Psoas muscle (tissue), 8 donors: ENCODE measurements at places on chromosomes 1 and 21. TPM values are rescaled to one million over a fixed set of nuclear protein-coding genes. Genes with fewer than 3 reads are reported as not detected.

DNA sequence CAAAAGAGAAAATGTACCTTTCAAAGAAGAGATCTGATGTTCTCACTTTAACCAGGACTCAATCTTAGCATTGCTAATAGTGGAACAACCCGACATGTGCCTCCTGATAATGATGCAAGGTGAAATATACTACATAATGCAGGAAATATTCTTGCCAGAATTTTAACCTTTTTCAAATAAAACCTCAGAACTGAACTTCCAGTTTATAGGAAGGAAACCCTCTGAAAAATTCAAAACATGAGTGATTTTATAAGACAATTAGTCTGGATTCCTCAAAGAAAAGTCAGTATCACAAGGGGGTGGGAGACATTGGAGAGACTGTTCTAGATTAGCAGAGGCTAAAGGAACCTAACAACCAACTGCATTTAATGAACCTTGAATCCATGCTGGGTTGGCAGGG lies 18.1 kb downstream of the AHCYL1 start:
- DNase-seq = no peak

- DNase-seq = peak; percentile 45
These were observed 88.3 kb upstream of the SGIP1 start for GRCh38 chr1:66445492-66446181.

- peak; percentile 38 for DNase-seq
These were observed 6.5 kb downstream of the NR0B2 start for GRCh38 chr1:26907071-26907917.

GRCh38 chr1:61337981-61338848 lies 255.9 kb downstream of the NFIA start:
- DNase-seq = peak; percentile 71

GRCh38 chr1:245464290-245464689 lies 309.5 kb downstream of the KIF26B start:
- DNase-seq = no peak

GRCh38 chr1:183840140-183840539 lies 35.2 kb downstream of the RGL1 start:
- no peak for DNase-seq

TRIM45 gene
- 8.4 TPM for polyA plus RNA-seq

- no peak for DNase-seq
These were observed 106.0 kb downstream of the PTPRU start for GRCh38 chr1:29342351-29342750.

C1QTNF12 gene
- polyA plus RNA-seq = 0.98 TPM

- no peak for DNase-seq
These were observed 16.6 kb upstream of the EDEM3 start for GRCh38 chr1:184771190-184771691.

- no peak for DNase-seq
These were observed 386.9 kb downstream of the AMY1C start for GRCh38 chr1:104136621-104137020.

DNA sequence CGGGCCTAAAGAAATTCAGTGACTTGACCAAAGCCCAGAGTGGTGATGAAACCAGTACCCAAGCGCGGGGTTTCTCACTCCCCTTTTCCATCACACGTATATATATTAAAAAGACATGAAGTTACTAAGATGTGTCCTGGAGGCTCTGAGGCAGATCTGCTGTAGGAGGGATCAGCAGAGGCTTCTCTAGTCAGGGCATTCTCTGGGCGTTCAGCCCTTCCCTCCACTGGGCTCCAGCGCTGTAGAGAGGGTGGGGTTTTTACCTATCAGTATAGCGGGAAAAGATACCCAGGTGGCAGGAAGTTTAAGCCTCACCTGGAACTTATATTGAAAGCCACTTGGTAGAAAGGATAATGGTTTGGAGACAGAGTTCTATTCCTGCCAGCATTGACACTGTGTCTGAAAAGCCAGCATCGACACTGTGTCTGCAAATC lies 862 bp upstream of the PLEKHO1 start:
- no peak for DNase-seq

GRCh38 chr1:7885513-7886404 lies 32.9 kb upstream of the UTS2 start:
- no peak for DNase-seq

PLA2G2D gene
- not detected for polyA plus RNA-seq

NTPCR gene
- polyA plus RNA-seq = 34.8 TPM

GRCh38 chr1:229843627-229844238 lies 217.7 kb downstream of the URB2 start:
- peak; percentile 61 for DNase-seq

- DNase-seq = no peak
These were observed 54.8 kb upstream of the CNTN2 start for GRCh38 chr1:204988196-204988595.

CDC42BPA gene
- 6.4 TPM for polyA plus RNA-seq

- DNase-seq = no peak
These were observed 29.7 kb upstream of the KDM4A start for GRCh38 chr1:43619996-43620920.

GRCh38 chr1:45490121-45490625 lies 790 bp downstream of the TESK2 start:
- no peak for DNase-seq

IGSF3 gene
- 0.34 TPM for polyA plus RNA-seq

KCNJ9 gene
- 0.04 TPM for polyA plus RNA-seq

DNA sequence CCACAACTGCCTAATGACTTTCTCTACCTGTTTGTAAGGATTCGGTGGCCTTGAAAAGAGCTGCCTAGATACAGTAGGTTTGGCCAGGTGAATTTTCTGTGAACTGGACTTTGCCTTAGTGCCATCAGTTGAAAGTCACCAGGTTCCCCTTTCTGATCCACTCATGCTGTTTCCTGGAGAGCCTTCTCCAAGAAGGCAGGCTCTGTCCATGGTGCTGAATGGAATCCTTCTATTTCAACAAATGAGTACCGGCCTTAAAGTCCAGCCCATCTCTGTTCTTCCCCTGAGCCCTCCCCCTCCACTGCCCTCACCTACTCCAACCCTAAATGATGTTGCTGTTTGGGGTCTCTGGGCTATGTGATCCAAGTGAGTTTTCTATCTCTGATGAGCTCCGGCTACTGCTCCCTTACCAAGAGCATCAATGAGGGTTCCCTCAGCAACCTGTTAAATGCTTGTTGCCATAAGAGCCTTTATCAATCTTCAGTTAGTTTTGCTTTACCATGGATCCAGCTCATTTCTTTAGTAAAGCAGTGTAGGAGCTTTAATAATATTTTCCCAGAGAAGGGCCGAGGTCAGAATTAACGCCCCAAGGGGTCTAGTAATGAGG lies 500.4 kb downstream of the PTPRU start:
- DNase-seq = no peak

DNA sequence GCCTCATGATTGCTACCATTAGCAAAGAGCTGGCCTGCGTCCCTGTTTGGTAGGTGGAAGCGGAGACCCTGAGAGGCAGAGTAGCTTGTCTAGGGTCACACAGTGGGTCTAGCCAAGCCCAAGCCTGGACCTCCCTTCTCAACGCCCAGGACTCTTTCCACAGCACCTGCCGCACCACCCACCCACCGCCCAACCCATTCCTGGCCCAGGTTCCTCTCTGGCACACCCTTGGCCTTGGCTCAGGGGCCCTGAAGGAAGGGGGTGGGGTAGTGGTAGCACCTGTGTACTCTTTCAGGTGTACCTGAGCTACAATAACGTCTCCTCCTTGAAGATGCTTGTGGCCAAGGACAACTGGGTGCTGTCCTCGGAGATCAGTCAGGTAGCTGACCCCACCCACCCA lies 19.3 kb downstream of the FAM151A start:
- DNase-seq = no peak

GRCh38 chr1:106621853-106622252 lies 434.6 kb upstream of the PRMT6 start:
- DNase-seq = no peak

DNA sequence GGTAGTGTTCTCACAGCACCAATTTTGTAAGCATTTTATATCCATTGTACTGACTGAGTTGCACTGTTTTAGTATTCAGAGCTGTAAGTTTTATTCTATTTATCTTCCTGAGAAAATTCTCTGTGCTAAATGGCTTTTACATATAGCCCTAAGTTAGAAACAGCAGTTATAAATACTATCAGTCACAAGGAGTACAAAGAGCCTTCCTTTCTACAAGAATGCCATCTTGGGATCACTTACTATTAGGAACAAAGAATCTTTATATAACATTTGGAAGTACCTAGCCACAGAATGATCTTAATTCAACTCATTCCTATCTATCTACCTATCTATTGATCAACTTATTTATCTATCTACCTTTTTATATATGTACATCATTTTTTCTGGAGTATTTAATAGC lies 423.9 kb upstream of the RGS18 start:
- DNase-seq = no peak

GRCh38 chr1:15475752-15476314 lies at the start of gene CELA2B:
CELA2B (plus strand) TSS chr1:15476104; CDS start chr1:15476126, 22 bp downstream.
- no peak for DNase-seq

SLC35F3 gene
- polyA plus RNA-seq = 0.01 TPM

DNA sequence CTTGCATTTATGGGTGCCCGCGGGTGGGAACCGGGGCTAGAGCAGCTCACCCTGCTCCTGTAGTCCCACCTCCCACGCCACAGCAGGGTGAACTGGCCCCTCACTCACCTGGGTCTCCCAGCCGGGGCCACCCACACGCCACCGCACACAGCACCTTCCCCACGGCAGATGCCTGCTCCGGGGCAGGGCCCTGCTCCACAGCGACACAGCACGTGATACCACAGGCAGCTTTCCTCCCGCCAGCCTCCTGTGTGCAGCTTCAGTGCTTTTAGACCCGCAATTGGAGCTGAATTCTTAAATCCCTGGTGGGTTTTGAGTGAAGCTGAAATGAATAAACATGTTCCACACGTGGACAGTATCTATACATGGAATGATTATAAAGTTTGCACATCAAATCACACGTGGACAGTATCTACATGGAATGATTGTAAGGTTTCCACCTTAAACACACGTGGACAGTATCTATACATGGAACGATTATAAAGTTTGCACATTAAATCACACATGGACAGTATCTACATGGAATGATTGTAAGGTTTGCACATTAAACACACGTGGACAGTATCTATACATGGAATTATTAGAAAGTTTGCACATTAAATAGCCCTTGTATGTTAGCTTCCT lies 93.1 kb upstream of the COL6A1 start:
- DNase-seq = no peak

GRCh38 chr1:76110666-76111065 lies 36.1 kb downstream of the ST6GALNAC3 start:
- no peak for DNase-seq

DNA sequence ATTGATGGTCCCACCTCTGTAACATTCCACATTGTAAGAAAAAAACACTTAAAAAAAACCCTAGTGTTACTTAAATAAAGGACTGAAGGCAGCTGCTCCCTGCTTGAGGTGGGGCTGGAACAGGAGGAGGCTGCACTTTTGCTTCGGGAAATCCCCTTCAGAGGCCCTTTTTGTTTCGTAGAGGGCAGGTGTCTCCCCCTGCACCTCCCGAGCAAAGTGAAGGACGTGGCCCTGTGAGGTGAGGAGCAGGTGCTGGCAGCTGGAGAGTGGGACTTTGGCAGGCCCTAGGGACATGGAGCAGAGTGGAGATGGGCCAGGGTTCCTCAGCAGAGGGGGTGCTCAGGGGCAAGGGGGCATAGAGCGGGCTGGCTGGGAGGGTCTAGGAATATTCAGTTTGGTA lies 33.4 kb upstream of the WNT4 start:
- no peak for DNase-seq

DNA sequence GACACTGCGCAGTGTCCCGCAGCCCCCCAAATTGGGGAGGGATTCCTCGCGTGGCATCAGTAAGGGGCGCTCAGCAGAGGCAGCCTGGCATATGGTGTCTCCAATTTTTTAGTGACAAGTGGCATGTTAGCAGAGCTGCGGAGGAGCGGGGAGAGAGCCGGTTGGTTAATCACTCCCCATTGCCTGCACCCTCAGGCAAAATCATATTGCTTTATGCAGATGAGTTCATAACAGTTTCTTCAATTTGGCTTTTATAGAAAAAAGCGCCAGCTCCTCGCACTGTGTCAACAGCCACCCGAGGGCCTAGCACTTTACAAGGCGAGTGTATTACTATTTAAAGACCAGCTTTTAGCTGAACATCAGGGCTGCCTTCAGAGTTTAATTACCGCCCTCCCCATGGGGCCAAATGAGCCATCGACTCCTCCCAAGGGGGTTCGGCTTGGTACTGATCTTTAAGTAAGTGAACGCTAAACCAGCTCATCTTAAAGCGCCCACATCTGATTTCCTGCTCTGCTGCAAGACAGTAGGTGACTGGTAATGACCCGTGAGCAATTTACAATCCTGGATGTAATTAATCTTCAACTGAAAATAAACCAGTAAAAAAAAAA lies 298.9 kb downstream of the DSCAM start:
- no peak for DNase-seq

GRCh38 chr1:32291145-32291707 lies 657 bp upstream of the HDAC1 start:
- DNase-seq = no peak

DNA sequence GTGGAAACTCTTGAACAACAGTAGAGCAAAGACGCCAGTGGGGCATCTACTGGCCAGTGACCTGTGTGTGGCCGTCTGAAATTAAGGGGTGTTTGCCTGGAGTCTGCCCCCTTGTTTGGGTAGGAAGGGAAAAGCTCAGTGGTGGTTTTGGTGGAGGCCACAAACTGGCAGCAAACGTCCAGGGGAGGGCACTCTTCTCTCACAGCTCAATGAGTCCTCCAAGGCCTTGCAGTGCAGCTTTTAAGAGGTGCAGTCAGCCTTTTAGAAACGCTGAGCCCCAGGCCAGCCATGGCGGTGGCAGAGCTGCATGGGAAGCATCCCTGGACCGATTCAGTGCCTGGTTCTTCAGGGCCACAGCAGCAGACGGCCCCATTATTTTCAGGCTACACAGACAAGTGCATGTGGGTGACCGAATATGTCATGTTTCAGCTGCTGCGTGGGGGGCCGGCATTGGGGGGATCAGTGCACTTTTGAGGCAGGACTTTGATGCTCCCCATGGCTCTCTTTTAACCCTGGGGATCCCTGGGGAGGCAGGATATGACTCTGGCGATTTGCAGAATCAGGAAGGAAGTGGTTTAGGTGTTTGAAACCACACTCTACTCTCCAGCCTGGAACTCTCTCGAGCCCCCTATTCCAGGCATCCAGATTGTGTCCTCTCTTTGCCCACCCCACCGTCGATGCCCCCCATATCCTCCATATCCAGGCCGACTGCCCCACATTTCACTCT lies 414.0 kb downstream of the PRDM2 start:
- DNase-seq = peak; percentile 31

MATN1 gene
- polyA plus RNA-seq = 0.04 TPM

DNA sequence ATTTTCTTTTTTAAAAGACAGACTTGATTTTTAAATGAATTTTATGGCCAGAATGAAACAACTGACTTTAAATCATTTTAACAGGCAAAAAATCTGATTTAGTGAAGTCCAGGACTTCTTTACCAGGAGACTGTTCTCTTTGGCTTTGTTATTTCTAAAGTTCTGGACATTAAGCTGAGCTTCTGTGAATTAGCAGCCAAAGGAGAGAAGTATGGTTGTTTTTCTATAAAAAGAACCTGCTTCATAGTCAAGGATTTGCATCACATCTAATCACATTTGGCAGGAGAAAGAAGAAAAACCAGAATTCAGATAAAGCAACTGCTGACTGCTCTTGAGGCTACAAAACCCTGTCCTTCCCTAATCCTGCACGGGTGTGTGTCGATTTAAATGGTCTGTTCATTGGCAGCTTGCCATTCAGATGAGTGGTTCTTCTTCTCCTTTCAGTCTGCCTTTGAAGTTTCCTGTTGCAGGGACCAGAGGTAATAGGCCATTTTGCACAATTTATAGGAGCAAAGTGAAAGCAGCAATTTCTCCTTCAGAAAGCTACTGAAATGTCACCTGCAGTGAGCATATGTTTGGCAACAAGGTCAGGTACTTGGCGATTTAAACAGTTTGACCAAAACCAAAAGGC lies 215.4 kb downstream of the OLFM3 start:
- no peak for DNase-seq

BTBD8 gene
- 0.61 TPM for polyA plus RNA-seq
